ENCODE measurements at places on chromosomes 16 and 17.

DNA sequence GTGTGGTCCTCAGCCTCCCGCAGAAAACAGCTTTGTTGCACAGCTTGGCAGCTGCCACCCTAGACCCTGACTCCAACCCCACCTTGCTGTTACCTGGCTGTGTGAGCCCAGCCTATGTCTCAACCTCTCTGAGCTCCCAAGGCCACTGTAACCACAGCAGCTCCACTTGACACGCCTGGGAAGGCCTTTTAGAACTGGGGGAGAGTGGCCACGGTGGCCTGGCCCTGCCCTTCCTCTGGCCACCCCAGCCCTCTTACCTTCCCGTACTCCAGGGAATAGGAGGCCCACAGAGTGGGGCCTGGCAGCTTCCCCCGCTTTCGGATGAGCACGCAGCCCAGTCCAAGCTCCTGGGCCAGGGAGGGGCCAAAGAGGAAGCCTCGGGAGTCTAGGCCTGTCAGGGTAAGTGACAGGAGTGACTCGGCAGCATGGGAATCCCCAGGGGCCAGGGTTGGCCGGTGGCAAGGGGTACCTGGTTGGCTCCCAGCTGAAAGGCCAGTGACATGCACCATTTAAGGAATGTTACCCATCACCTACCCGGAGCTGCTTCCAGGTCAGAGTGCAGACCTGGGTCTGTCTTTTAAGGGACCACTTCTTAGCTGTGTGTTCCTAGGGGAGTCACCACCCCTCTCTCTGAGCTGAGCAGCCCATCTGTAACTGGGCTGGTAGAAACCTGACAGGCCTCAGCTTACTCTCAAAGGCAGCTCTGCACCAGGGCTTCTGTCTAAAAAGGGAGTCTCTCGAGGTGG lies 1.4 kb downstream of the APRT start:
- H3K4me3 ChIP-seq = peak overlapping the region; percentile 97
- H3K27me3 ChIP-seq = no peaks in the 10 kb centered on the region

- no peaks in the 10 kb centered on the region for H3K36me3 ChIP-seq
- H3K27ac ChIP-seq = no peak overlapping the region
- no peak overlapping the region for H3K4me3 ChIP-seq
- no peaks in the 10 kb centered on the region for H3K4me1 ChIP-seq
Observed at GRCh38 chr17:8803531-8804420, 4.6 kb upstream of the MFSD6L start.

DNA sequence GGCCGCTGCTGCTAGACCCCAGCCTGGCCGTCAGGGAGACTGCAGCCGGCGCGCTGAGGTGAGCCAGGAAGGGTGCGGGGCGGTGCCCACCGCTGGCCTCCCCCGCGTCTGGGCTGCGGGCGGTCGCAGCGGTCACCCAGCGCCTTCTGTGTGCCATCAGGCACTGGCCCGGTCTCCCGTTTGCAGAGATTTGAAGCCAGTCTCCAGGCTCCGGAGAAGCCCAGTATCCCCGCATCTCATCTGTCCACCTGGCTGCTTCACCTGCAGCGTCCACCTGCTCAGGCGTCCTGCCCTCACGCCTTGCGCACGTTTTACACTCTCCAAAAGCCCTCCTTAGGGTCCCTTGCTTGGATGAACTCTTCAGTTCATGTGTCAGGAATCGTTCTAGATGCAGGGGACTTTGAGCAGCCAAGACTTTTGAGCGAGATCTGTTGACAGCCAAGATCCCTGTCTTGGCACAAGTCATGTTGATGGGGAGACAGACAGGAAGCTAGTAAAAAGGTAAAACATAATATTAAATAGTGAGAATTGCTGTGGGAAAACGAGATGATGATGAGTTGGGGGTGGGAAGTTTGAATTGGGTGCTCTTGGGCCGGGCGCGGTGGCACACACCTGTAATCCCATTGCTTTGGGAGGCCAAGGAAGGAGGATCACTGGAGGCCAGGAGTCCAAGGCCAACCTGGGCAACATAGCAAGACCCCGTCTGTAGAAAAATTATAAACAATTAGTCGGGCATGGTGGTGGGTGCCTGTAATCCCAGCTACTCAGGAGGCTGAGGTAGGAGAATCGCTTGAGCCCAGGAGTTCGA lies 916 bp downstream of the HEATR3 start:
- DNase-seq = no peak
- H3K36me3 ChIP-seq = peaks cover 39% of the 10 kb centered on the region
- H3K4me3 ChIP-seq = peak overlapping the region; percentile 75
- peaks cover 25% of the 10 kb centered on the region for H3K4me1 ChIP-seq

DNA sequence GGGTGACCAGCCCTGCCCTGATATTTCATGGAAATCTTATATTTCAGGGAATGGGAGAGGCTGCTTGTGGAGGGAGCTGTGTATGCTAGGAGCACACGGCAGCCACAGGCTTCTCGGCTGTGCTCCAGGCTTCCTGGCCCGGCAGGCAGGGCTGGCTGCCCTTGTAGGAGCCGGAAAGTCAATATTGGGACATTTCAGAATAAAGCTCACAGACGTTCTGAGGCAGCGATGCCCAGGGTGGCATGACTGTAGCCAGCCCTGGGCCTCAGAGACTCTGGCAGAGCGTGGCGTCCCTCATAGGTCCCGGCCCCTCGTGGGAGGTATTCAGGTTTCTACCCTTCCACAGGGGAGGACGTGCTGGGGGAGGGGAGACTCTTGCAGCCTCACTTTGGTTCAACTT lies 65.7 kb downstream of the BANP start:
- H3K4me1 ChIP-seq = no peaks in the 10 kb centered on the region
- H3K36me3 ChIP-seq = no peaks in the 10 kb centered on the region
- no peaks in the 10 kb centered on the region for H3K27me3 ChIP-seq
- H3K27ac ChIP-seq = no peak overlapping the region
- no peak for DNase-seq

DNA sequence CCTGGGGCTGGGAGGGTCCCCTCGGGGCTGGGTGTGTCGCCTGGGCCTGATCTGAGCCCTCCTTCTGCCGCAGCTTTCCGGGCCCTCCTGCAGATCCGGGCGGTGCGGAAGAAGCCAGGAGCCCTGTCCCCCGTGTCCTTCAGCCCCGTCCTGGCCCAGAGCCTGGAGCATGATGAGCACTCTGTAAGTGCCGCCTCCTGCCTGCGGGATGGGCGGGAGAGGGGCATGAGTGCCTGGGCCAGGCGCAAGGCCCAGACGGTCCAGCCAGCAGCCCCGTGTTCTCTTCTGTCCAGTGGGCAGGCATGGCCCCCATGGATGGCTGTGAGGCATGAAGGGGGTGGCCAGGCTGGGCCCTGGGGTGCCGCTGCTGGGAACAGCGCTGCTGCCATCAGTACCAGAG lies 16.0 kb upstream of the NUDT16L1 start:
- no peak overlapping the region for H3K27ac ChIP-seq
- no peak overlapping the region for H3K4me3 ChIP-seq
- H3K27me3 ChIP-seq = no peaks in the 10 kb centered on the region
- peaks cover 19% of the 10 kb centered on the region for H3K4me1 ChIP-seq

DNA sequence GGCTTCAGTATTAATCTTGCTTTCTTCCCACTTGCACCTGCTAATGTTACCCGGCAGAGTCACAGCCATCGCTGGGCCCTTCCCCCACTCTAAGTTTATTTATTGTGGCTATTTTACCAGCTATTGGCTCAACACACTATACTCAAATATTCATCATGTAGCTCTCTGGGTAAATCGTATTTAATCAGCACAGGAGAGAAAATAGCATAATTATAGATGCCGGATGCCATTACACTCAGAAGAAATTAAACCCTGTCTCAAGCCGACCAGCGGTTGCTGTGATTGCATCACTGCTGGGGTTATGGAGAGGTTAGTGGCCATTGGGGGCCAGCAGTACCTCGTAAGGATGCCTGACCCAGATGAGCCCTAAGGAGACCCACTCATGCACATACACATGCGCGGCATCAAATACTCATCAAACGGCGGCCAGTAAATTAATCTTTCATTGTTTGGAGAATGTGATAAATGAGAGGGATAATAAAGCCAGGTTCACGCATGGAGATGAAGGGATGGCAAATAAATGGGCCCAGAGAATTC lies 269.5 kb upstream of the ZFHX3 start:
- H3K4me1 ChIP-seq = no peaks in the 10 kb centered on the region
- no peak overlapping the region for H3K27ac ChIP-seq
- no peak for DNase-seq
- H3K27me3 ChIP-seq = peaks cover 97% of the 10 kb centered on the region
- no peaks in the 10 kb centered on the region for H3K36me3 ChIP-seq

- H3K4me1 ChIP-seq = peaks cover 37% of the 10 kb centered on the region
- no peak overlapping the region for H3K27ac ChIP-seq
- H3K4me3 ChIP-seq = no peak overlapping the region
- no peaks in the 10 kb centered on the region for H3K36me3 ChIP-seq
Observed at GRCh38 chr16:14489460-14489859, 140.6 kb downstream of the PARN start.

DNA sequence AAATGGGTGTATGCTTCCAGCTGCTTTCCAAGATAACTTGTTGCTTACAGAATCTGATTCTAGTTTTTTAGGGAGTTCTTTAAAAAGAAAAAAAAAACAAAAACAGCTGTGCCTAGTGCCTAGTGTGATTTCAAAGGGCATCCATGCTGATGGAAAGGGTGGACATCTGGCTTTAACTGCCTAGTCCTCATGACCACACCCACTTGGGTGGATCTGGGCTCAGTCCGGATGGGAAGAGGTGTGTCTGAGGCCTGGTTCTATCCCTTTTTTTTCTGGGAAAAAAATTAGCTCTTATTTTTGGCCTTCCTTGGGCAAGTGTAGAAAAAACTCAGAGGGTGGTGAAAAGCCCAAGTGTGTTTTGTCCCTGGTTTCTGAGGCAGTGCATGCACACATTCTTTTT lies 132.3 kb upstream of the CDH11 start:
- DNase-seq = no peak
- H3K27ac ChIP-seq = no peak overlapping the region
- H3K36me3 ChIP-seq = no peaks in the 10 kb centered on the region
- no peaks in the 10 kb centered on the region for H3K27me3 ChIP-seq

DNA sequence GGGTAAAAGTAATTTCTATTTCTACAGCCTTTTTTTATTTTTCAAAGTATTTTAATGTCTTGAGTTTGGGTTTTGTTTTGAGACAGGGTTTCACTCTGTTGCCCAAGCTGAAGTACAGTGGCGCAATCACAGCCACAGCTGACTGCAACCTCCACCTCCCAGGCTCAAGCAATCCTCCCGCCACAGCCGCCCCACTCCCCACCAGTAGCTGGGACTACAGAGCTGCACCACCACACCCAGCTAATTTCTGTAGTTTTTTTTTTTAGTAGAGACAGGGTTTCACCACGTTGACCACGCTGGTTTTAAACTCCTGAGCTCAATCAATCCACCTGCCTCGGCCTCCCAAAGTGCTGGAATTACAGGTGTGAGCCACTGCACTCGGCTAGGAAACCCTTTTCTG lies 44.0 kb downstream of the TUBD1 start:
- H3K27me3 ChIP-seq = no peaks in the 10 kb centered on the region
- peak; percentile 65 for DNase-seq
- H3K4me1 ChIP-seq = peaks cover 39% of the 10 kb centered on the region

DNA sequence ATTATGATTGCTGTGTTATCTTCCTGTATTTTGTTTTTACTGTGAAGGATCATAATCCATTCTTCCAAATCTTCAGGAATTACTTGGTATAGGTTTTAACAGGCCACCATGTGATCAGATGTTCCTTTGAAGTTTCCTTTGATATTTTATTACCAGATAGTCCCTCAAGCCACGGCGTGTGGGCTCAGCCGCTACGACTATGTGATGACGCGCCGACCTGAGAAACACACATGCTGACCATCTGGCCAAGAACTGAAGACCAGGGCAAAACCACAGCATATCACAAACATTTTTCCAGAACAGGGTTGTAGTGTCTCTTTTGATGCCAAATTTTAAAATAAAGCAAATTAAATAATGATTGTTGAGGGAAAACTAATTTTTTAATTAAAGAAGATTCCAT lies 47.3 kb downstream of the ZCCHC14 start:
- H3K27ac ChIP-seq = no peak overlapping the region
- H3K4me1 ChIP-seq = no peaks in the 10 kb centered on the region
- H3K4me3 ChIP-seq = no peak overlapping the region

DNA sequence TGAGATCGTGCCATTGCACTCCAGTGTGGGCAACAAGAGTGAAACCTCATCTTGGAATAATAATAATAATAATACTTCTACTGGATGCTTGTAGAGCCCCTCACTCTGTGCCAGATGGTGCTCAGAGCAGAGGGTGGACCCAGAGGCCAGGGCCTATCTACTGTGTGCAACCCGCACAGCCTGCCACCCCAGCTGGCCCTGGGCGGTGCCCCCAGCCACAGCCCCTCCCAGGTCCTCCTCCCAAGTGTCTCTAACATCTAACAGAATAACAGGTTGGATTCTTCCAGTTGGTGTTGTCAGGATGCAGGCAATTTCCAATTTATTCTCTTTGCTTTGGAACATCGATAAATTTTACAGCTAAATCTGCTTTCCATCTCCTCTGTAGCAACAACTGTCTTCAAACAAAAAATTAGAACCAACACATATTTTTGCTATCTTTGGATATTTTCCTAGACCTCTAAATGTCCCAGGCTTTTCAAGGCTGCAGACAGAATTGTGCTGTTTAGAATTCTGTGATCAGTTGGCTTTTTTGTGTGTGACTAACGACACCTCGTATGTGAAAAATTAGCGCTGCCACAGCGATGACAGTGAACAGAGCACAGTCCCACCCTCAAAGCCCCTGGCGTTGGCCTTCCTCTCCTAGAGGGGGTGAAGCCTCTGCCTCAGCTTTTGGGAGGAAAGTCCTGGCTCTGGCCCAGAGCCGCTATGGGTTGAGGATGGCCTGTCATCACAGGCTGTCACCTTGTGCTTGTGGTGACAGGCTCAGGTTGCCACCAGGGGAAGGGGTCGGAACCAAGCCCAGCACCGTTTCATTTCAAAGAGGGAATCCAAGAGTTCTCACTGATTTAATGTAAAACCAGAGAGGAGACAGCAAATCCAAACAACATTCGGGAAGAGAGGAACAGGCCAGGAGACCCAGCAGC lies 7.6 kb upstream of the EVPL start:
- peaks cover 4% of the 10 kb centered on the region for H3K4me1 ChIP-seq
- H3K4me3 ChIP-seq = no peak overlapping the region
- no peaks in the 10 kb centered on the region for H3K27me3 ChIP-seq
- no peak for DNase-seq
- H3K27ac ChIP-seq = no peak overlapping the region

DNA sequence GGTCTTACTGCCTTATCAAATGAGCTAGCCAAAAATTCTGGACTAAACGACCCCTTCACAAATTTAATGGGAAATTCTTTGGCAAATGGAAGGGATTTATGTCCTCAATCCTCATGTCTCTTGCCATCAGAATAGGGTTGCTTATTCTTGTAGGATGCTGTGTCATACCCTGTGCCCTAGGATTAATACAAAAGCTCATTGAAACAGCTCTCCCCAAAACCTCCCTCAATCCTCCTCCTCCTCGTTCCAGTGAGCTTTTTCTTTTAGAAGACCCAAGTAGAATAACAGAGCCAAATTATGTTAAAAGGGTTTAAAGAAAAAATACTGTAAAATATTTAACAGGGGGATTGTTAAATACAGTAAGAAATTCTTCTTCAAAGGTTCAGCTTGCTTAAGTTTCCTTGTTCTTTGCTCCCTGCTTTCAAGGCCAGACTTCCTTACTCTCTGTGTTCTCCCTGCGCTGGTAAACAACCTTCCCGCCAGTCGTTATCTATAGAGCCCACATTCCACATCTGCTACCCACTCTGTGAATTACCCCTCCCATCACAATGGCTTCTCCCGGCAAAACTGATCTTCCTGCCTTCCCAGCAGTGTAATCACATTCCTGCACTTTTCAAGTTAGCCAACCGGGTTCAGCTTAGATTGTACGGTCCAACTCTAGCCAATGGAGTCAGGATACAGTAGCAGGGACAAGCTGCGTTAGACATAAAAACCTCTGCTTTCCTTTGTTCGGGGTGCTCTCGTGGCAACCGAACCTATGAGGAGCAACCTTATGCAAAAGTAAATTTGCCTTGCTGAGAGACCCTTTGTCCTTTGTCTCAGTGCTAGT lies 9.7 kb downstream of the HPR start:
- DNase-seq = no peak
- no peaks in the 10 kb centered on the region for H3K4me1 ChIP-seq
- H3K4me3 ChIP-seq = no peak overlapping the region
- H3K27ac ChIP-seq = no peak overlapping the region
